Stimulated activated CD8-positive, alpha-beta memory T cell treated with anti-CD3 and anti-CD28 coated beads, Interleukin-15, amount 100 ng/mL, for 1 hour (primary cell): ENCODE measurements at places on chromosomes 6 and 20.

DNA sequence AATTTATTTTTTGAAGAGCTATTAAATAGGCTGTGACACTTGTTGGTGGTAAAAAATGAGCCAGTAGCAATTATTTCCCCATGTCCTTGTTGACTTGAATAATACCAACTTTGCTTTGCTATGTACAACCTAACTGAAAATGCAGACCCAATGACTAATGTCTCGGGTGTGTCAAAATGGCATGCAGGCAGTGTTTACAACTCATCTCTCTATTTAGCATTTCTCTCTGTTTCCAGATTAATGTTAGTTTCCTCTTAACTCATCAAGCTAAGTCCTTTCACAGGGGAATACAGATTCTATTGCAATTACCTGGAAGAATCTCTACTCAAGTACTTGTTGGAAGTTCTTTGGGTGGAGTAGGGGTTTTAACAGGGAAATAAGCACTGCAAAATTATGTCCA is 504.4 kb downstream of the BCKDHB start:
- DNase-seq = no peak

- no peak for DNase-seq
Observed at GRCh38 chr6:164690241-164690640, 619.2 kb downstream of the C6orf118 start.

DNA sequence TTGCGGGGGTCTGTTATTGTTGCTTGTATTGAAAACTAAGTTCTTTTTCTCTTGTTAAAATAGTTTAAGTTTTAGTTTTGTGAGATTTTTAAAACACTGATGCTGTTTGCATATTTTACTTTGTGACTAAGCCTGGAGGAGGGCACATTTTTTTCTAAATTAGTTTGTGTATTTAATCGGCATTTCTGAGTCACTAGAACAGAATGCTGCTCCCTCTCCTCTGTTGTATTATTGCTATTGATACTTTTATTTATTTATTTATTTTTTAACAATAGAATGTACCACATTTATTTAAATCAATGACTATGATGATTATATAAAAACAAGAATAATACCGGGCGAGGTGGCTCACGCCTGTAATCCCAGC is 5.1 kb upstream of the FAM50B start:
- no peak for DNase-seq

- DNase-seq = no peak
Observed at GRCh38 chr6:13762611-13763441, 51.2 kb upstream of the RANBP9 start.

- no peak for DNase-seq
Observed at GRCh38 chr20:45246109-45246508, 8.3 kb downstream of the SLPI start.

GRCh38 chr20:61806314-61806713 is 259.4 kb downstream of the TAF4 start:
- DNase-seq = no peak

- no peak for DNase-seq
Observed at GRCh38 chr20:19249106-19249879, 36.9 kb downstream of the SLC24A3 start.

DNA sequence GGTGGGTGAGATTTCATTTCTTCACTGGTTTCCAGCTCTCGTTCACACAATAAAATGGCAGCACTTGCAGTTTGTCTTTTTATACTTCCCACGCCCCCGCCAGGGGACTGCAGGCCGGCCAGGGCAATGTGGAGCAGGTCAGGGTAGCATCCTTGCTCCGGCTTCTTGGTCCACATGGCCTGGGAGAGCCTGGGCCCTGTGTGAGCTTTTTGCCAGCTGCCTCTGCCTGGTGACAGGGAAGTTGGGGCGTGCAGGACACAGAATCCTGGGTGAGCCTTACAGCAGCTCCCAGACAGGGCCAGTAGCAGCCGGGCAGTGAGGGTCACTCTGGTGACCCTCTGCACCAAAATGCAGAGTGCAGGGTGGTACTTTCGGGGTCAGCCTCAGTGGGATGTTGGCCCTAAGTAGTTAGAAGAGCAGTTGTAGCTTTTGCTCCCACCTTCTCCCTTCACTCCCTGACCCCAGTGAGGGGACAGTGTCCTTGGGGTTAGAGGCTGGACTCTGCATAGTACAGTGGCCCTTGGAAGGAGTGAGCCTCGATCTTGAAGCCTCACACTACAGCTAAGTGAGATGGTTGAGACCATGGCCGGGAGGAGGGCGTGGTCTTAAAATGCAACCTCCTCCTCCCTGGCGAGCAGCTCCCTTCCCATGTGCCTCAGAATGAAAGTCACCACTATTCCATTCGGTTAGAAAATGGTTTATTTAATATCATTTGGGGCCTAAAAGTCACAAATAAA is 23.8 kb downstream of the PYGB start:
- DNase-seq = no peak

DNA sequence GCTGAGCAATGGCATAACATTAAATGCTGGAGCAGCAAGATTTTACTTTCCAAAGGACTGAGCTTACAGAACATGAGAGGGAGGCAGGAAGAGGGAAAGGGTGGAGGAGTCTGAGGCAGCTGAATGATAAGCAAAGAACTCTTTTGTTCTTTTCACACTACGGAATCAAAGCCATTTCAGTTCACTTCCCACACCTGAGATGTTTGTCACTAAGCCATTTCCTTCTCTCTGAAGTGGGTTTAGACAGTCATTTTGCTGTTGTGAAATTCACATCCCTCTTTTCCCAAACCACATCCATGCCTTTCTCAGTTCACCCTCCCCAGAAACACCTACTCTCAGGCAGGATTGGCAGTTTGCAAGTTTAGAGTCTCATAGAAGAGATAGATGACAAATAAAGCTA is 267.9 kb downstream of the ADGRG6 start:
- no peak for DNase-seq
